NB4 (cell line): ENCODE measurements at places on chromosomes 6 and 20.

- no peak for DNase-seq
Observed at GRCh38 chr6:82693094-82693493, 329.5 kb downstream of the TPBG start.

GRCh38 chr20:5999783-6000182 lies 49.3 kb downstream of the MCM8 start:
- no peak for DNase-seq

- DNase-seq = no peak
Observed at GRCh38 chr6:33717934-33718455, 6.5 kb upstream of the UQCC2 start.

GRCh38 chr20:62768551-62769287 lies 27.6 kb upstream of the MRGBP start:
- DNase-seq = no peak

GRCh38 chr6:139518556-139519091 lies 144.2 kb upstream of the CITED2 start:
- no peak for DNase-seq

DNA sequence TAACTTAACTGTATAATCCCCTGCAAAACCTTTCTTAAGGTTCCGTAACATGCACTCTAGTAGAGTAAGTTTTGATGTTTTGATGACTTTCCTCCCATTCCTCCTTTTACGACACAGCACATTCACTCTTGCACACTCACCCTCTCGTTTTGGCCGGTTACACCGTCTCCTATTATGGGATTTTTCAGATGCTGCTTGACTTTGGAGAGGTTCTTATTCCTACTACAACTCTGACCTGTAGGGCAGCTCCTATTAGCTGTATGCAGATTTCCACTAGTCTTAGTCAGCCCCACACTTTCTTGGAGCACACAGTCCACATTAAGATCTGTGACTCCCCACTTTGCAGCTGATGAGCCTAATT lies 223.7 kb upstream of the SYNCRIP start:
- no peak for DNase-seq

- DNase-seq = no peak
Observed at GRCh38 chr6:159639721-159640120, 53.3 kb downstream of the SOD2 start.

DNA sequence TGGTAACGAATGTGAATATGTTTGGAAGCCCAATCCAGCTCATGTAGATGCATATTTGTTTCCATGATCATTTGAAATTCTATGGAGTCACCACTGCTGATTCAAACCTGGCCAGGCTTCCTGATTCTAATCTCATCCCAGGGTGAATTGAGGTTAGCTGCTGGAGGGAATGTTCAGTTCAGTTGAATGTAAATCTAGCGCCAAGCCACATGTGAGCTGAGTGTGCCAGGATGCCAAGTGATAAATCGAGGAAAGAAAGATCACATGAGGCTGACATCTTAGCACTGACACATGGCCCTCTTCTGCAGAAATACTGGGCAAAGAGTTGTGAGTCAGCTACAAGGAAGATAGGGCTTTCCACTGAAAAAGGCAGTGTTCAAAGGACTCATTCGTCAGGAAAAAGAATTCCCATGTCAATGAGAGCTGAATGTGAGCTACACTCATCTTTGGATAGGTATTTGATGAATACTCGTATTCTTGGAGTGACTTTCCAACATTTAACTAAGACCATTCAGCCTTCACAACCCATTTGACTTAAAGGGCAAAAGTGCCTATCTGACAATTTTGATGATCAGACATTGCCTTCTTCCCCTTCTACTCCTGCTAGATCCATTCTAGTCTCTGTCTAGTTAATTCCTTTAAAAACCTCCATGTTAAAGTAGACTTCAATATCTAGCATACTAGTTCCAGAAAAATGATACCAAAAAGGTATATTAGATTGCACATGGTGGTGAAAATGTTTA lies 172.1 kb downstream of the MTFR2 start:
- DNase-seq = no peak

DNA sequence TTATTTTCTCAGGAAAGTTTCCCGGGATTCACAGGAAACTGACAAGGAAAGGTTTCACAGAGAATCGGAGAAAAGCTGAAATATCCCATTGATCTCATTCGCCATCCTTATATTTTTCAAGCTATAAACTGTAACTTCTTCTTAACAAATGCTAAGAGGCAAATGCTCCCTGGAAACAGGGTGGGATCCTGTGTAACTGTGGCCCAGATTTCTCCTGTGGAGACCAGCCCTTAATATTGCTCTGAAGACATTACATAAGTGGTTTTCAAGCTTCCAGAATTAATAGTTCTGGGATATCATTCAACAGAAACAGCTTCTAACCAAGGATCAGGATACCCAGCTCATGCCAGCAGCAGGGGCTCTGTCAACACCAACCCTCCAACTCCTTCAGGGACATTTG lies 69.2 kb downstream of the THBS2 start:
- no peak for DNase-seq
